ENCODE measurements at places on chromosomes 4 and X. TPM values are rescaled to one million over a fixed set of nuclear protein-coding genes. Genes with fewer than 3 reads are reported as not detected.

MYOZ2 gene
- total RNA-seq = 0.09 TPM

CDX4 gene
- not detected for total RNA-seq

DNA sequence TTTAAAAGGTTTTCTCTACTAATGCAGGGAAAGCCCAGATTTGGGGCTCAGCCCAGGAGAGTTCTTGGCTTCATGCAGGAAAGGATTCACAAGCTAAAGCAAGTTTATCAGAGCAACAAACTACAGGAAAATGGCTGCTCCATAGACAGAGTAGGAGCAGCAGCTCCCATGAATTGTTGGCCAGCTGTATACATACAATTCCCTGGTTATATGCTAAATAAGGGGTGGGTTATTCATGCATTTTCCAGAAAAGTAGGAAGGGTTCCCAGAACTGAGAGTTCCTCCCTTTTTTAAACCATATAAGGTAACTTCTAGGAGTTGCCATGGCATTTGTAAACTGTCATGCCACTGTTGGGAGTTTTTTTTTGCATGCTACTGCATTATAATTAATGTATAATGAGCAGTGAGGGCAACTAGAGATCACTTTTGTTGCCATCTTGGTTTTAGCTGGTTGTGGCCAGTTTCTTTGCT lies 2.6 kb downstream of the C4orf33 start:
- no peaks in the 10 kb centered on the region for H3K4me1 ChIP-seq
- no peaks in the 10 kb centered on the region for H3K27me3 ChIP-seq
- no peak overlapping the region for H3K27ac ChIP-seq
- DNase-seq = no peak
- peaks cover 2% of the 10 kb centered on the region for H3K36me3 ChIP-seq

GRCh38 chrX:106286053-106286650 lies 118.0 kb downstream of the PWWP3B start:
- H3K4me3 ChIP-seq = no peak overlapping the region
- H3K27me3 ChIP-seq = no peaks in the 10 kb centered on the region
- no peak for DNase-seq
- H3K27ac ChIP-seq = no peak overlapping the region
- no peaks in the 10 kb centered on the region for H3K36me3 ChIP-seq

- no peak for DNase-seq
- no peaks in the 10 kb centered on the region for H3K36me3 ChIP-seq
- no peaks in the 10 kb centered on the region for H3K27me3 ChIP-seq
- H3K4me1 ChIP-seq = no peaks in the 10 kb centered on the region
- no peak overlapping the region for H3K27ac ChIP-seq
Measured at GRCh38 chrX:69136546-69137331, 28.5 kb downstream of the PJA1 start.
